ENCODE measurements at places on chromosomes 1 and 21.

GRCh38 chr1:237672748-237673147, 218.0 kb downstream of the ZP4 start:
- DNase-seq = no peak

DNA sequence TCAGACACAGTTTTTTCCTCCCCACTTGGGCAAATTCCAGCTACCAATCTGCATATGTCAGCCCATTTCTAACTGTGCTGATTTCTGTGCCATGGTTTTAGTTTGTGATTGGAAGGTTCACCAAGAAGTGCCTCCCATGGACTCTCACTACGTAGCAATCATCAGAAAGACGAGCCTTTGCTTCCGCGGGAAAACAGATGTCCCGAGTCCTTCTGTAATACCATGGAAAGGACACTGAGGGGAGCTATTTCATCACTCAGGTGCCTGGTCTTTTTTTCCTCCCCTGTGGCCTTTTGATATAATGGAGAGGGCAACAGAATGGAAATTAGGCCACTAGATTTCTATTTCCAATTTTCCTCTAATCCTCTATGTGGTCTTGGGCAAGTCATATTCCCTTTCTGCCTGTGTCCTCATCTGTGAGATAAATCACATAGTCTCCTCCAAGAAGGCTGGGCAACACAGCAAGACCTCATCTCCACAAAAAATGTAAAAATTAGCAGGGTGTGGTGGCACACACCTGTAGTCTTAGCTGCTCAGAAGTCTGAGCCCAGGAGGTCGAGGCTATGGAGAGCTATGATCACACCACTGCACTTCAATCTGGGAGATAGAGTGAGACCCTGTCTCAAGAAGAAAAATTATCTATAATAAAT, 24.8 kb downstream of the LEMD1 start:
- DNase-seq = no peak

- no peak for DNase-seq
Observed at GRCh38 chr1:62514746-62515423, 78.0 kb downstream of the USP1 start.

- DNase-seq = no peak
Observed at GRCh38 chr1:23960291-23961020, 828 bp downstream of the PNRC2 start.

- DNase-seq = no peak
Observed at GRCh38 chr1:24323281-24323680, 4.1 kb downstream of the GRHL3 start.

DNA sequence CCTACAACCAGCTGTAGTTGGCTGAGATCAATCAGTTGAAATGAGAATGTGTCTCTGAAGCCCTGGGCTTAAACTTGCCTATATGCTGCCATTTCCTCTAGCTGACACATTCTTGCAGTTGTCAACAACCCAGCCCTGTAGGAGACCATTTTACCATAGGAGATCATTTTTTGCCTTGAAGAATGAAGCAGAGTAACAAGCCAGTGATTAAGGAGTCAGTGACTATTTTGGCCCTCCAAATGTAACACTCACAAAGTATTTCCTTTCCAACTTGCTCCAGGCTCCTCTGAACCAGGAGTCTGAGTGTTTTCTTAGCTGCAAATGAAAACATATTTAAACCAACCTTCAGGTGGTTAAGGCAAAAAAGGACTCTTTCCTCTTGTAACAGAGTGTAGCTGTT, 183.5 kb downstream of the ZZZ3 start:
- no peak for DNase-seq

DNA sequence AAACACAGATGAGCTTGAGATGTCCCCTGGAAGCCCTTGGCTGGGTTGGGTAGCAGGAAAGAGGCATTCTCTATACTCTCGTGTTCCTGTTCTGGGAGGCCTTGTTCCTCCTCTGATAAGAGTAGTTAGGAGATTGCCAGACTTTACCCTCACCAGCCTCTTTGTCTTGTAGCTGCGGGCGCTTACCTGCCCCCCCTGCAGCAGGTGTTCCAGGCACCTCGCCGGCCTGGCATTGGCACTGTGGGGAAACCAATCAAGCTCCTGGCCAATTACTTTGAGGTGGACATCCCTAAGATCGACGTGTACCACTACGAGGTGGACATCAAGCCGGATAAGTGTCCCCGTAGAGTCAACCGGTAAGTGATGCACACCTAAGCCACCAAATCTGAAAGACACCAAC, 5.2 kb downstream of the AGO1 start:
- no peak for DNase-seq

DNA sequence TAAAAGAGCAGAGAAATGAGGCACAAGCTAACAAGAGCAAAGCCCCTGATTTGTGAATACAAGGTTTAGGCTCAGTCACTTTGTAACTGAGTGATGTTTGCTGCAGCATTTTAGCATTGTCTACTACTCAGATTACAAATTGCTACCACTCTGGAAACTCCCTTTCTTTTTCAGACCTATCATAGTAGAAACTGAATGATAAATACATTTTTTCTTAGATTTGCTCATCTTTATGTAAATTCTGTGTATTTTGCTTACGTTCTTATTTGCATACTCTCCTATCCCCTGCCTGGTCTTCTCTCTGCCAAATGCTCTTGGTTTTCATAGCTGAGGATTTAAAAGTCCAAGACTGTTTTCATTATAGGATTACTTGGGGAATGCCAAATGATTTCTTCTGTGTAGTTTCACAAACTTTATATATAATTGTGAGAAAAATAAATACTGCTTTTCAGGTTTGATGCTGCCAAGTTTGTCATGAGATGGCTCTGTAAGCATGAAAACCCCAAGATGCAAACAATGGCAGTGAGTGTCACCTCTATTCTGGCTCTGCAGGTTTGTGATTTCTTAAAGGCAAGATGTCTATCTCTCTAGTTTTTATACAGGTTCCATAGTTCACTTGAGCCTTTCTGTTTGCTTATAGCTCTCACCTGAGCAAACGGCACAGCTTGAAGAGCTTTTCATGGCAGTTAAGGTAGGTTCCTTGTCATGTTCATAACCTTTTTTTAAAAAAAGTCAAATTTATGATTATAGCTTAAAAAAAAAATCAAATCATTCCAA, 24.7 kb downstream of the ZYG11A start:
- no peak for DNase-seq

DNA sequence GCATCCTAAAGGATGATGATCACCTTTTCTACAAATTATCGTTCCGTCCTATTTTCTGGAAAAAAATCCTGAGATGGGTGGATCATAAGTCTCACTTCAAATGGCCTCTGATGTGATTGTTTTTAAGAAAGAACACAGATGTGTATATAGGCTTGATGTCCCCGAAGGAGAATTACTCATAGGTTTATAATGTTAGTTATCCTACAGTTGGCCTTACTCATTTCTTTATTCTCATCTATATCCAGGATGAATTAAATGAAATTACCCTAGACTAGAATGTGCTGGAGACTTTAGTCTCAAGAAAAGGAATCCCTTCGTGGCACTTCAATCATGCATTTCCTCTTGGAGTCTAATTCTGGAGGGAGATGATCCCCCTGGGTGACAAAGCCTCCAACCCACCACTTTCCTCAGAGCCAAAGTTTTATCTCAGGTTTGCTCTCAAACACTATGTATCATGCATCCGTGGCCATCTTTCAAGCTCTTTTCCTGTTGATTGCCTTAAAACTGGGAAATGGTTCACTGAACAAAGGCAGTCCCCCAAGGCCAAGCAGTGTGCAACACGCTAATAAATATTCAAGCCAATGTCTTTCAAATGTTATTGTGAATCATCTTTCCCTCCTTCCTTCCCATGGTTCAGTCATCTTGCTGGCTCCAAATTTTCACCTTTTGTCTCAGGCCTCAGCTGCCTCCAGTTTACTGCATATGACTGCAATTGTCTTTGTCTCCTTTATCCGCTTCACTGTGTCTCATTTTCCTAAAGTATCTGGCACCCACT, 32.5 kb upstream of the SMYD2 start:
- DNase-seq = no peak

GRCh38 chr1:172167796-172168596, 252.5 kb upstream of the C1orf105 start:
- DNase-seq = no peak

DNA sequence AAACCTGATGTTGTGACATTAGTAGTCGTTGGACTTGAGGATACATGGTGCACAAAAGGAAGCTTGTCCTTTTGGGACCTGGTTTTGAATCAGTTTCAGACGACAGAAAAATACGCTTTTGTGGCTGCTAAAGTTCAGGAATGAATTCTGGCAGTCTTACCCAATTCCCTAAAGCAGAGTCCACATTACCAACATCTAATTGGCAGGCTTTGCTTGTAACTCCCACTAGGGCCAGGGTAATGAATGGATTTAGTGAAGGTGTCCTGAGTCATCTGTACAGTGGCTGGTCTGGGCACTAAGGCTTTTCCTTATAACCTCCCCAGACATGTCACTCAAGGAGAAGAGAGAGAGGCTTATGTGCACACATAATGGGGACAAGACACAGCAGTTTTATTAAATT, 66.2 kb upstream of the RNPC3 start:
- no peak for DNase-seq

DNA sequence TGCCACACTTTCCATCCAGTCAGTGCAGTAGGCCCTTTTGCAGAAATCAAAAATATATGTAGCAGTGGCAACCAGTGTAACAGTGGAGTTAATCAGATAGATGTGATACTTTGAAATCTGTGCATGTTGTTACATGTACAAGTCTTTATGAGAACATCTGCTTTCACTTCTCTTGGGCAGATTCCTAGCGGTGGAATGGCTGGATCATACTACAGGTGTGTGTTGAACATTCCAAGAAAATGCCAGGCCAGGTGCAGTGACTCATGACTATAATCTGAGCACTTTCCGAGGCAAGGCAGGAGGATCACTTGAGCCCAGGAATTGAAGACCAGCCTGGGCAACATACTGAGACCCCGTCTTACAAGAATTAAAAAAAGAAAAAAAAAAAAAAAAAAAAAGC, 55.3 kb downstream of the GNB1 start:
- DNase-seq = no peak

All from stimulated activated CD8-positive, alpha-beta memory T cell treated with anti-CD3 and anti-CD28 coated beads, Interleukin-4, amount 100 ng/mL, for 1 hour (primary cell).